Brain (organoid and tissue), 16 donors: ENCODE measurements at places on chromosomes 4 and X.

GRCh38 chr4:148059617-148060180, 327.8 kb downstream of the ARHGAP10 start:
- no peak for DNase-seq

- peak; percentile 14 for DNase-seq
Observed at GRCh38 chr4:8176547-8177399, 18.2 kb upstream of the ABLIM2 start.

GRCh38 chr4:20015636-20016224, 236.0 kb upstream of the SLIT2 start:
- no peak for DNase-seq

DNA sequence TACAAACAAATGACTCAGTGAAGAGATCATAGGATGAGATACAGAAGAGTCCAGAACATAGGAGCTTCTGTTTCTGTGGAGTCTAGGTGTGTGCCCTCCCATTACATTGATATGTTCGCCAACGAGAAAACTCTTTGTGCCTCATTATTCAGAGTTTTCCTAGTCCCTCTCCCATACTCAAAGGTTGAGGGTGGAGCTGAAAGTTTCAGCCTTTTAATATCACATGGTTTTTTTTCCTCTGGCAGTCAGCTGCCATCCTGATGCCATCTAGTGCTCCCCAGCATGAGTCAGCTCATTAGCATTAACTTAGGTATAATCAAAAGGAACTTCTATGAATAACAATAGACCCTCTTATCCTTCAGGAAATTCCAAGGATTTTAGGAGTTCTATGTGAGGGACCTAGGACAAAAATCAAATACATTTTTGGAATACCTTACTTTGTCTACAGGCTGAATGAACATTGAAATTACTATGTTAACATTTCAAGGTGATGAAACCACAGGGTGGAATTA, 559.6 kb upstream of the AMOT start:
- DNase-seq = no peak

GRCh38 chr4:152478461-152479237, 57.2 kb downstream of the FBXW7 start:
- DNase-seq = no peak

DNA sequence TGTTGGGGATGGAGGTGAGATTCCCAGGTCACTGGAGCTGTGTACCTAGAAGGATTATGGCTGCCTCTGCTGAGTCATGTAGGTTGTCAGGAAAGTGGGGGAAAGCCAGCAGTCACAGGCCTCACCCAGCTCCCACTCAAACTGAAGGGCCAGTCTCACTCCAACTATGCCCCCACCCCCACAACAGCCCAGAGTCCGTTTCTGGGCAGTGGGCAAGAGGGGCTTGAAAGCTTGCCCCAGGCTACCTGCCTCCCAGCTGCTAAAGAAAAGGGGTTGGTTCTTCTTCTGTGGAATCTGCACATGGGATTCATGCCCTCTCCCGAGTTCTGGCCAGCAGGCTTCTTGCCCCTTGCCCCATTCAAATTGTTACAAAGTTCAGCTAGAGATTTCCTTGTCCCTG, 116.0 kb upstream of the PGRMC2 start:
- no peak for DNase-seq

- no peak for DNase-seq
Observed at GRCh38 chr4:182711211-182711610, 206.0 kb downstream of the DCTD start.

- DNase-seq = no peak
Observed at GRCh38 chrX:74890676-74891430, 34.4 kb downstream of the NEXMIF start.

DNA sequence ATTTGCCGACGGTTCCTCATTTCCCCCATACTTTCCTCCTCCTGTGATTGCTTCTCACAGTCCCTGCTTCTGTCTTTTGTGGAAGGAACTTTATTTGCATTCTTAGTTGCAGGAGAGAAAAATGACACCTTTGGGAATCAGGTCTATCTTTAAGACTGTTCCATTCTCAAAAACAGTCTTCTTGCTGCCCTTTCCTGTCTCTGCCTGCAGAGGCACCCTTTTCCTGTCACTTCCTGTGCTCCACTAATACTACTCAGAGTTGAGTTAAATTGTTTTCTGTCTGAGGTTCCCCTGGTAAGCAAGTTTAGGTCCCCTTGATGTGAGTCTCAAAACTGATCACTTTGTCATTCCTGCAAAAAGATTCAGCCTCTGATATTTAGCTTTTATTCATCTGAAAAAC, 208.8 kb upstream of the CLNK start:
- no peak for DNase-seq

GRCh38 chr4:115152081-115152480, 38.7 kb upstream of the NDST4 start:
- DNase-seq = no peak

- DNase-seq = no peak
Observed at GRCh38 chr4:83174844-83175414, 60.4 kb upstream of the PLAC8 start.

DNA sequence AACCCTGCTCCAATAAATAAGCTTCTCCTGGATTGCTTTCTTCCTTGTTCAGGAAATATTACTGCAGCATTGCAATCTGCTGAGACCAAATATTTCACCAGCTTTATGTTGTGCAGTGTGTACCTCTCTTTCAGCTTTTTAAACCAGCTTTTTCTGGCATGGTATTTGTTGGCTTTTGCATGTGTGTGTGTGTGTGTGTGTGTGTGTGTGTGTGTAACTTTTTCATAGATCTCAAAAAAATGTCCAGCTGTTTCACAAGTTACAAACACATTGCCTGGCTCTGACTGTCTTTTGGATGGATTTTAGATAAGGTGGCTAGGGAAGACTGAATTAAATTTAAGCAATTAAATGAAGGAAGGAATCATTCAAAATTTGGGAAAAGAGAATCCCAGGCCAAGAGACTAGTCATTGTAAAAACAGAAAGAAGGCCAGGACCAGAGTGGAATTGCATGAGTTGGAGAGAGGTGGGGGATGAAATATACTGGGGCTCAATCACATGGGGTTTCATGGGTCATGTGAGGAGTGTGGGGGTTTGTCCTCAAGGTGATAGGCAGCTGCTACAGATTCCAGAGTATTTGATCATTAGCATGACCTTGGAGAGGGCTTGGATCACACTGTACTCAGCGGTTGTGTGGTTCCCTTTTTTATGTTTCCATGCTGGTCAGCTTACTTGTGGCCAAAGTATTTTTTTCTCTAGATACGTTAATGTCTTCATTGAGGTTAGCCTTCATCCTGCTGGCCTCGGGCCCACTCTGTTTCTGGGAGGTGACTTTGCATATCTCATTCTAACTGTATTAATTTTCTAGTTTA, 357.7 kb upstream of the BOD1L1 start:
- no peak for DNase-seq

DNA sequence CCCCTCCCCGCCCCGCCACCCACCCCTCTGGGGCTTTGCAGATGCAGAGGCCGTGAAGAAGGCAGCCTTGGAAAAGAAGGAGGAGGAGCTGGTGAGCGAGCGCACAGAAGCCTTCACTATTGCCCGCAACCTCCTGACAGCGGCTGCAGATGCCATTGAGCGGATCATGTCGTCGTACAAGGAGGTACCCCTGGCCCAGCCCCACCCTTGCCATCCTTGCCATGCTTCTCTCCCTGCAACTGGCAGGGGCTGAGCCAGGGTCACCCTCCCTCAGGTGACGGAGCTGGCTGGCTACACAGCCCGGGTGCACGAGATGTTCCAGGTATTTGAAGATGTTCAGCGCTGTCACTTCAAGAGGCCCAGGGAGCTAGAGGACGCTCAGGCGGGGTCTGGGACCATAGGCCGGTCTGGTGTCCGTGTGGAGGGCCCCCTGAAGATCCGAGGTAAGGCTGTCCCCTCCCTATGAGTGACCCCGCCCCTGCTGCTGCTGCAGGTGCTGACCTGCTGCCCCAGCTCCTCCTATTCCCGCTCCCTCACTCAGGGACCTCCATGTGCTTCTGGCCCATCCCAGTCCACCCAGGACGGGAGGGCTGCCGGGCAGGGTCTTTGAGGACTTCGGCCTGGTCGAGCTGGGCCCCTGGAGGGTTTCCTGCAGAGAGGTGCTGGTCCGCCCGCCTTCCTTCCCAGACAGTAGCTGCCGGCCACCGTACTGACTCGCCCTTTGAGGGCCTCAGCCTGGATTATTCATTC, 11.6 kb downstream of the ABCD1 start:
- DNase-seq = no peak

DNA sequence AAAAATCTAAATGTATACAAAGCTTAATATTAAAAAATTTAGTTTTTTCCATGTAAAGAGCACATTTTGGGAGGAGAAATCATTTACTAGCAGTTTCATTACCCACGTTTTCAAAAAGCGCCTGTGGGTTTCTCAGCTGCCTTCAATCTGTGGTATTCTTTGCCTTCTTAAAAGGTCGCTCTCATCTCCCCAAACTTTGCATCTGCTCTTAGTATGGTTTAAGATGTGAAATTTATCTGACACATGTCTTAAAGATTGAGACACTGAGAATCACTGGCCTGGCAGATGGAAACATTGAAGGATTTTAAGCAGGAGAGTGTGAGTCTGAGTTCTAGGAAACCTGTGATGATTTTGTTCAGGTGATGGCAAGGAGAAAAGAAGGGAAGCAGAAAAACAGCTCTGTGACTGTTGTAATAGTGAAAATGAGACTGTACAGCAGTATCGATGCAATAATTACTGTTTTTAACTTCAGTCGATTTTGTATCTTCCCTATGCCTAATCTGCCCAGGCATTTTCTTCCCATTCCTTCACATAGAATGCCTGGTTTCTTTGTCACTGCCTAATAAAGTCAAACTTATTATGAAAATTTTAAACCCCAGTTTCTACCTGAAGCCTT, 75.9 kb downstream of the PAQR3 start:
- no peak for DNase-seq

- peak; percentile 62 for DNase-seq
Observed at GRCh38 chr4:134906404-134907023, 704.9 kb upstream of the PABPC4L start.

- no peak for DNase-seq
Observed at GRCh38 chr4:113788888-113789287, 27.4 kb upstream of the CAMK2D start.

DNA sequence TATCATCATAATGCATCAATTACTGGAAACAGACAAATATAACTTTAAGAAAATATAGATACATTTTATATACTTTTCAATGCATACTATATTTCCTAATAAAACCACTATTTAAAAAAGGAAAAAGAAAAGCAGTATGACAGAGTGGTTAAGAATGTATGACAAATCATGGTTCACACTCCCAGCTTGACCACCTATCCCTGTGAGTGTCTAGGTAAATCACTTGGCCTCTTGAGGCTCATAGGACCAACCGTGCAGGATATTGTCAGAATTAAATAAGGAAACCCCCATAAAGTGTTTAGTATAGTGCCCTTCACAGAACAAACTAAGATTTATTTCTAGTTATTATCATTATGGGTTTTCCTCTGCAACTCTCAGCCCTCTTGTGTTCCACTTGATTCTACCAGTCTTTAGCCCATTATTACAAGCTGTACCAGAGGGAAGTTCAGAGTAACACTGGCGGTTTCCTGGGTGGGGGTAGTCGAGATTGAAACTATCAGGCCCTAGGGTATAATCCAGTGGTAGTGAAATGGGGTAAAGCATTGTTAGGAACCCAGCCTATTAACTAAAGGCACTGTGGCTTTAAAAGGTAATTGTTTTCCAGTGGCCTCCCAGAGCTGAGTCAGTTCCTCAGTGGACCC, 55.5 kb upstream of the PAK3 start:
- DNase-seq = no peak

GRCh38 chr4:3491681-3492405, 28.7 kb downstream of the DOK7 start:
- peak; percentile 39 for DNase-seq

DNA sequence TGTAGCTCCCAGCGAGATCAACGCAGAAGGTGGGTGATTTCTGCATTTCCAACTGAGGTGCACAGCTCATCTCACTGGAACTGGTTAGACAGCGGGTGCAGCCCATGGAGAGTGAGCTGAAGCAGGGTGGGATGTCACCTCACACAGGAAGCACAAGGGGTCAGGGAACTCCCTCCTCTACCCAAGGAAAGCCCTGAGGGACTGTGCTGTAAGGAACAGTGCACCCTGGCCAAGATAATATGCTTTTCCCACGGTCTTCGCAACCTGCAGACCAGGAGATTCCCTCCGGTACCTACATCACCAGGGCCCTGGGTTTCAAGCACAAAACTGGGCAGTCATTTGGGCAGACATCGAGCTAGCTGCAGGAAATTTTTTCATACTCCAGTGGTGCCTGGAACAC, 216.4 kb upstream of the TET2 start:
- no peak for DNase-seq

- no peak for DNase-seq
Observed at GRCh38 chrX:47158131-47158530, 13.1 kb downstream of the RBM10 start.

- no peak for DNase-seq
Observed at GRCh38 chr4:9764155-9764696, 17.2 kb upstream of the DRD5 start.

DNA sequence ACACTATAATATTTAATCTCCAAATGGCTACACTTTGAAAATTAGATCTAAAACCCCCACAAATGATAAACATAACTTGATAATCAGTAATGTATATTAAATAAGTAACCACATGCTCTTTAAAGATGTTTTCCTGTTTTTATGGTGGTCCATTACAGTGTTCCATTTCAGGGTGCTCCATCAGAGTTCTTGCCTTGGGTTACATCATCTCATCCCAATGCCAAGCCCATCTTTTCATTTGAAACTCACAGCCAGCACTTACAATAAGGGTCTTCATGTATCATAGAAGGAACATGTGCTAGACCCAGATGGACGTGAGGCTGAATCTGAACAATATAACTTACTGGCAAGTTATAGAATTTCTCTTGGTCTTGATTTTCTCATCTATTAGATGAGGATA, 10.5 kb upstream of the PAQR3 start:
- DNase-seq = no peak

DNA sequence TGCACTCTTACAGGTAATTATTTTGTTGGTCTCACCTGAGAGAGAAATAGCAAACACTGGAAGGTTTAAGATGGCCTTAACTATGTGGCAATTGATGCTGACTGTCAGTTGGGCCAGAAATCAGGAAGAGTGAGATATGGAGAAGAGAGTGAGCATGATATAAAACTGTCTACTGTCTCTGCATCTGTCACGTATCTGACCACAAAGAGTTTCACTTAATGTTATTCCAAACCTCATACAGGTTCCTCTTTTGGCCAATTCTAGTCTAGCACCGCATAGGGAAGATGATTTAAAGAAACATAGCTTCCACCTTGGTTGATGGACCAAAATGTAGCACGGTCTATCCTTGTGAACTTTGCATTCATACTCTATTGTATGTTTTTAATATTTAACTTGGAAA, 381.0 kb upstream of the BOD1L1 start:
- DNase-seq = no peak

GRCh38 chr4:5755679-5756078, 44.7 kb downstream of the EVC start:
- DNase-seq = no peak

GRCh38 chr4:168600796-168601583, 104.1 kb downstream of the PALLD start:
- DNase-seq = no peak

DNA sequence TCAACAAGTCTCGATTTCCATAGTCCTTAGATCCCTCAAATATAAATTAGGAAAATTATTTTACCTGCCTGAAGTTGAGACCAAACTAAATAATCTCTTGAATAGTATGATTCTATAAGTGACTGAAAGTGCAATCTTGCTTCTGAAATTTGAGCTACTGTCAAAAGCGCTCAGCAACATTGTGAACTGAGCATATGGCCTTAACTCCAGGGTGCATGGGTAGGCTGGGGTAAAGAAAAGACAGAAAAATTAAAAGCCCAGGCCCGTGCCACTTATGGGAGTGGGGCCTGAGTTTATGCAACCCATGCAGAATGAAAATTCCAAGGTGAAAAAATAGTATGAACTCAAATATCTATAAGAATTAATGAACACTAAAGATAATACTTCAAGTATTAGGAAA, 9.8 kb downstream of the PGRMC2 start:
- DNase-seq = no peak

GRCh38 chrX:71533851-71534561, 1.1 kb downstream of the OGT start:
- peak; percentile 77 for DNase-seq
